NB4 (cell line): ENCODE measurements at places on chromosomes 5 and 9.

GRCh38 chr5:34550964-34551363 lies 105.2 kb upstream of the RAI14 start:
- no peak for DNase-seq

- no peak for DNase-seq
Measured at GRCh38 chr9:16223074-16223871, 647.2 kb downstream of the BNC2 start.

DNA sequence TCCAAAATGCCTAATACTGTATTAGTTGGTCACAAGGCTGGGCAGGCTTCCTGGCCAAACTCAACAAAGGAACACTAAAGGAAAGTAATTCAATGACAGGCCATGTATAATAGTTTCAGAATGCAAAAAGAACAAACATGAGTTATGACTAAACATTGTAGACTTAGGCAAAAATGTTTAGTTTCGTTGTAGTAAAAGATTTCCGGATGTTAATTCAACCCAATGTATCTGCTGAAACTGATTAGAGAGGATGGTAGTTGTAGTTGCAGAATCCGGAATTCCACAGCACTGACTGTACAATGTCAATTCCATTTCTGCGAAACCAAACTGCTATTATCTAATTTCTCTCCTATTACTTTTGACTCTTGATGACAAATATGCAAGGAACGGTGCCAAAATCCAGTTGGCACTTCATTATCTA lies 117.9 kb upstream of the FST start:
- no peak for DNase-seq

- DNase-seq = no peak
Measured at GRCh38 chr5:84478603-84479002, 93.9 kb upstream of the EDIL3 start.

- no peak for DNase-seq
Measured at GRCh38 chr9:70995511-70995910, 125.9 kb downstream of the TRPM3 start.

GRCh38 chr9:17057729-17058128 lies 77.1 kb upstream of the CNTLN start:
- DNase-seq = no peak

DNA sequence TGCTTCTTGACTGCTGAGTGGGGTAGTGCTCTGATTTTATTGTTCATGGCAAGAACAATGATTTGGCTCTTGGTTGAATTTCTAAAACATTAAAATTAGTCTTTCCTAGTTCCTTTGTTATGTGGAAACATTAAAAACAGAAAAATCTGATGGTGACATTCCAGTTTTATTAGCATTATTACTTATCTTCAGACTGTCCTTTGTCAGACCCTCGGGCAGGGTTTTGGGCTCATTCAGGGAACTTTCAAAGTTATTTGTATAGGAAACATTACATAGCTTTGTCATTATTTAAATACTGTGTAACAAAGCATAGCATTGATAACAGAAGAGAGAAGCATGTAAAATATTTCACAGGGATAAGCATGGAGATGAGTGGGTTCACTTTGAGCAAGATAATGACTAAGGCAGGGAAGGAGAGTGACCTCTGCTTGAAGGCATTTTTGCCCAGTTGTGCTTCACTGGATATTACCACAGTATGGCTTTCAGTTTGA lies 119.9 kb downstream of the KDM4C start:
- DNase-seq = no peak

DNA sequence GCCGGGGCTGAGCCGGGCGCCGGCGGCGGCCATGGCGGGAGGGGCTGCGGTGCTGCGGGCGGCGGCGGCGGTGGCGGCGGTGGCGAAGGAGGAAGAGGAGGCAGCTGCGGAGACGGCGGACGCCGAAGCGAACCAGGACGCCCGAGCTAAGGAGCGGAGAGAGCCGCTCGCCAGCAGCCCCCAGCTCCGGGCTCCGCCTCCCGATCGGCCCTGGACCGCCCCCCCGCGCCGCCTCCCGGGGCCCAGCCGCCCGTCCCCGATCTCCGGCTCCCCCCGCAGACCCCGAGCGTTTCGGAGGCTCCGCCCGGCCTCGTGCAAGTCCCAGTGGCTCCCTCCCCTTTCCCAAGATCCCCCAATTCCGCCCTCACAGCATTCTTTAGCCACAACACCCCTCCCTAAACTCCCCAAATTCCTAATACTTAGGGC lies at the start of gene ASTN2:
ASTN2 (minus strand) TSS at position 152 of the 426 bp plus-strand sequence; CDS start at position 33, 119 bp downstream.
- DNase-seq = no peak

GRCh38 chr5:132826424-132827082 lies 3.9 kb downstream of the SHROOM1 start:
- no peak for DNase-seq

- DNase-seq = no peak
Measured at GRCh38 chr9:108196332-108197007, 659.3 kb downstream of the ACTL7B start.

DNA sequence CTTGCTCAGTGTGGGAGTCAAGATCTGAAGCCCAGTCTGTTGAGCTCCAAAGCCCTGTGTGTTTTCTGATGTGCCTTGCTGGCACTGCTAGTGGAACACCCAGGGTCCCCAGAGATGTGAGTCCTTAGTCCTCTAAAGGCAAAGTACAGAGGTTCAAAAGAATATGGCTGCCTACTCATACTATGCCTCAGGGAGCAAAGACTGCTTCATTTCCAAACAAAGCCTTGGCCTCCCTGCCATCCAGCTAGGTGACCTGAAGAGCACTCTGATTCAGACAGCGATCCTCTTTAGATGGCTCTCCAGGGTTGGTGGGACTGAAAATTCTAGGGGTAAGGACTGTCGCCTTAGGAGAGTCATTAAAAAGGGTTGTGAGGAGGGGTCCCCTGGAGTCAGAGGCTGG lies 2.0 kb downstream of the PRLR start:
- no peak for DNase-seq

DNA sequence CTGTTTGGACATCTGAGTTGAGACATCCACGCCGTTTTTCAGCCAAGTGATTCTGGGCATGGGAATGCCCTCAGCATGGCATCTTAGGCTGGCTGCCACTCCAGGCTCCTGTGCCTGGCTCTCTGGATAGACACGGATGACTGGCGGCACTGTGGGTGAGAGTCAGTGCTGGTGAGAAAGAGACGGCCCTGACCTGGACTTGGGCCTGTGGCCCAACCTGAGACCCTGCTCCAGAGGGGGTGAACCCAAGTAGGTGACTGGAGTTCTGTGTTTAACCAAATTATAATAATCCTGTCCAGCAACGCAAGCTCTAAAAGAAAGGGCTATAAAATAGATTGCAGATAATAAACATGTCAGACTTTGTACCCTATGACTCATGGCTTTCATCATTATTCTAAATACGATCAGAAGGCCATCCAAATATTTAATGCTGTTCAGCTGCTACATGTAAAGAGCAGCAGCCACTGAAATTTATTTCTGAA lies 173.9 kb downstream of the HSPA4 start:
- DNase-seq = no peak

GRCh38 chr5:21672360-21672759 lies 1180.8 kb downstream of the CDH12 start:
- no peak for DNase-seq

DNA sequence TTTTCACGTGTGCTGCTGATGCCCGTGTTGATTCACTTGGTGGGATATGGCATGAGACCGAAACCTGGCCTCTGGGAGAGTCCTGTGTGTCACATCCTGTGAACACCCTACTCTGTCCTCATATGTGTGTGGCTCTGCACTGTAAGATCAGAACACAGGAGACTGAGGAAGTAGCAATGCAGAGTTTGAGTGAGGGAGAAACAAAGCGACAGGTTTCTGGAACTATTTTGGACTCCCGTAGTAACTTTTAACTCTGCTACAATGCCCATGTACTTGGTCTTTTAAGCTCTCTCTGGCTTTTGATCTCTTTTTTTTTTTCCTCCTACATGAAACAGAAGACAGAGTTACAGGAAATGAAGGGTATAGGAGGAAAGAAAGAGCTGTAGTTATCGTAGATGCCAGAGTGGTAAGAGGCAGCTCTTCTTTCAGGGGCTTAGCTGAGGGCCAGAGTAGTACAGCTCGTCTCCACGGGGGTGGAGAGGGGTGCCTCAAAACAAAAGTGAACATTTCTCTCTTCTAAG lies 26.6 kb downstream of the GRAMD2B start:
- DNase-seq = no peak

GRCh38 chr5:41445937-41446563 lies 64.4 kb downstream of the PLCXD3 start:
- DNase-seq = no peak

DNA sequence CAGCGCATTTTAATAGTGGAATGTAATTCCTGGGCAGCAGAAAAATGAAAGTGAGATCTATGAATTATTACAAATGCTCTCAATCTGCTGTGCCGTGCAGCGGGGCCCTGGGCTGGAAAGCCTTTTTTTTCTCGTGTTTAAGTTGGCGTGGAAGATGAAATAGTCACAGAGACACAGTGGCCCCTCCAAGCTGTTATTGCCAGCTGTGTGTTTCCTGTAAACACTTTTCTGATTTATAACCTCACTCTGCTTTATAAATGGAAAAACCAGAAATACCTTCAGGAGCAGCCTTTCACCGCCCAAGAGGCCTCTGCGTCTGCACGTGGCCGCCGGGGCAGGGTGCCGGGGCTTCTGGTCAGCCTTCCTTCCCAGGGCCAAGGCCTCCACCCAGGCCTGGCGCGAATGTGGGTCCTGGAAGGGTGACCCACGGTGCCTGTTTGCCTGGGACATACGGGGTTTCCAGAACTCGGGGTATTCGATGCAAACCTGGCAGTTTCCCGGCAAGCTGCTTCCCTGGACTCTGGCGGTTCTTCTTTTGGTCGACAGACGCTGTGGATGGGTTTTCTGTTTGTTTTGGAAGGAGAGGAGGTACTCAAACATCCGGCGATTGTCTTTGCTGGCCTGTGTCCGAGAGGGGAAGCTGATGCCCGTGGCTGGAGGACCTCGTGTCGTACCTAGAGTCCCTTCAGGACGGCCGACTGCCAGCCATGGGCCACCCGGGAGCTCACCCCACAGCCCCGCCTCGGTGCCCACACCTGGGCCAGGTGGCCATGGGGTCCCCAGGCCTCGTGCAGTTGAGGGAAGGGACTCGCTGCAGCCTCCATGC lies 256.7 kb downstream of the PARP8 start:
- no peak for DNase-seq

- no peak for DNase-seq
Measured at GRCh38 chr9:19379697-19380046, 364 bp downstream of the RPS6 start.

- DNase-seq = no peak
Measured at GRCh38 chr5:96814041-96814440, 6.3 kb upstream of the ERAP1 start.

DNA sequence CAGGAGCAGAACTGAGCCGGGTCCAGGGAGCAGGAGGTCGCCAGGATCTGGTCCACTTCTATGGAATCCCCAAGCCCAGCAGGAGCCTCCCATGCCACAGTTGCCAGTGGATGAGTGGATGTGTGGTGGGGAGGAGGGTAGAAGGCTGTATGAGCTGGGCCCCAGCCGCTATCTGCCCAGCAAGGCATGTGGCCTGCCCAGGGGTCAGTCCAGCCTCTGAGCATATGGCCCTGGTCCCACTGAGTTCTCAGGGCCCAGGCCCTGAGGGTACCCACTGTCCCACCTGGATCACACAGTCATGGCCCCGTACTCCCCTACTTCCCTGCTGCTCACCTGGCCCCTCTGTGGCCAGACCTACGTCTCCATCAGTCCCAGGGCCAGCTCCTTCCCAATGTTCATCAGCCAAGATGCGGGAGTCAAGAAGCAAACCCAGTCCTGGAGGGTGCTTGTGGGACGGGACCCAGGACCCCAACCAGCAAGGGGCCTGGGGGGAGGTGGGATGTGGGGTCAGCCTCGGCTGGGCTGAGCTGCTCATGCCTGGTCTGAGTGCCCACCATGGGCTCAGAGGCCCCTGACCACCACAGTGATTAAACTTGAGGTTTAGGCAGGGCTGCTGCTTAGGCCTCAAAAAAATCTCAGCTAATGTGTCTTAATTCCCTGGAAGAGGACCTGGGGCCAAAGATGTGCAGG lies 152.7 kb downstream of the COL23A1 start:
- no peak for DNase-seq

DNA sequence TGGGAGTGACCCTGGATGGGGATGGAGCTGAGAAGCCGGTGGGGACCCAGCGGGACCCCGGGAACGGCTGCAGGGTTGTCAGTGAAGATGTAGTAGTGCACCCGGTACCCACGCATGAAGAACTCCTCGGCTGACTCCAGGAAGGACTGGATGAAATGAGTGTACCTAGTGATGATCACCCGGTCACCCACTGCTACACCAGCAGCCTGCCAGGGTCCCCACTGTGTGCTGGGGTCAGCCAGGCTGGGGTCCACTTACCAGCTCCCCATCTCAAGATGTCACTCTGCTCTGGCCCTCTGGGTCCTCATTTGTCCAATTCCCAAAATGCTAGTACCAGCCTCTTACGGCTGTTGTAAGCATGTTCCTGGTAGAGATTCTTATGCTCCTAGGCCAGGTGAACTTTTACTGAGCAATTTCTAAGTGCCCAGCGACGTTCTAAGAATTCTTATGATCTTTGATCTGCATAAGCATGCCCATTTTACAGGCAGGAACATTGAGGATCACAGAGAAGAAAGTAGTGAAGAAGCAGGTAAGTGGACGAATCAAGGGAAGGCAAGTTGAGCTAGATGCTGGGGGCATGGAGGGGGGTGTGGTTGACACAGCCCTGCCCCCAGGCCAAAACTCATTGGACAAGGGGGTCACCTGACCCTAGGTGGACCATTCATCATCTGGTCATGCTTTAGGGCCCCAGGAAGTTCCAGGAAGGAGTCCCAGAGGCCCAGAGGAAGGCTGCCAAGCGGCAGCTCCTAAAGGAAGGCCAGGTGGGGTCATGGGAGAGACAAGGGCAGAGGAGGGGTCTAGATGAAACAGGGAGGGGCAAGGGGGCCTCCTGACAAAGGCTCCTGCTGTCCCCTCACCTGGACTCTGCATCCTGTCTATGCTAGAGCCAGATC lies 9.4 kb downstream of the GBGT1 start:
- DNase-seq = no peak

- DNase-seq = no peak
Measured at GRCh38 chr9:1910269-1910811, 104.8 kb upstream of the SMARCA2 start.

- no peak for DNase-seq
Measured at GRCh38 chr5:146799231-146799630, 79.3 kb downstream of the PPP2R2B start.

DNA sequence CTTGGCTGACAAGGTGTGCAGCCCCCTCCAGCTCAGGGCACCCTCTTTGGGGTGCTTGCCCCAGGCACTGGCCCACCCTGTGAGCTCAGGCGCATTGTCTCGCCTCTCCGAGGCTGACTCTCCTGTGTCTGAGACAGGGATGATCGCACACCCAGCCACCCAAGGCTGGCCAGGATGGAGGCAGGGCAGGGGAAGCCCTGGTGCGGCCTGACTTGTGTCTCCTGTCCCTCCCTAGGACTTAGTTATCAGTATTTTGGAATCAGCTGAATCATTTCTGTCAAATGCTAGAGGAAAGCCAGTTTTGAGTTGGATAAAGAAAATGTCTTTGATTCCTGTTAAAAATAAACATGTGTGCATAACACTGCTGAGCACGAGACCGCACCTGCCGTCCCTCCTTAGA lies 2.5 kb upstream of the DBH start:
- DNase-seq = no peak

- no peak for DNase-seq
Measured at GRCh38 chr5:6177926-6178325, 200.4 kb downstream of the MED10 start.
